CD8-positive, alpha-beta memory T cell (primary cell): ENCODE measurements at places on chromosomes 12 and 14.

- no peak for DNase-seq
Observed at GRCh38 chr14:34063042-34063441, 112.2 kb upstream of the EGLN3 start.

- DNase-seq = no peak
Observed at GRCh38 chr14:51002406-51002999, 58.2 kb upstream of the PYGL start.

DNA sequence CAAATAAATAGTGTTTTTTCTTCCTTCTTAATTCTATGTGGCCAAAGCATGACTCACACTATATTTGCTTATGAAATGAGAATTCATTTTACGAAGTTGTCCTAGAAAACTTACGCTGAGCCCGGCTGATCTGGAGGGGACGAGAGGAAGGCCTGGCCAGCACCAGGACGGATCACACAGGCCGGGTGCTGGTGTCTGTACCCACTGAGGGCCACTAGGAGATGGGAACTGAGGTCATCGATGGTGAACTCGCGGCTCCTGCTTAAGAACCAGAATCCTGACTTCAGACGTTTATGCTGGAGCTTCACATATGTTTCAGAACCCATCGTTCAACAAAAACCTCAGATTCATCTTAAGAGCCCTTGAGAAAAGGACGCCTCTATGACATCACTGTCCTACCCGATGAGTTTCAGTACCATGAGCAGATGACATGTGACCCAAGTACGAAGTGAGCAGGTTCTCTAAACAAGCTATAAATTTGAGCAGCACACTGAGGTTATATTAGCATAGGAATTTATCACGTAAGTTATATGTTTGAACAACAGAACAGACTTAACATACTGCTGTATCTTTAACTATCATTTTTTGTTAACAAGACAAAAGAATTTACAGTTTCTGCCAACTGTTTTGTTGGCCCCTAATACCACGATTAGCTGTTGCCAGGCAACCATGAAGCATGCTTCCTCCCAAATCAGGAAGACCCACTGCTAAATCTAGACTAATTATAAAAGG is 111.9 kb downstream of the FOXN3 start:
- no peak for DNase-seq

DNA sequence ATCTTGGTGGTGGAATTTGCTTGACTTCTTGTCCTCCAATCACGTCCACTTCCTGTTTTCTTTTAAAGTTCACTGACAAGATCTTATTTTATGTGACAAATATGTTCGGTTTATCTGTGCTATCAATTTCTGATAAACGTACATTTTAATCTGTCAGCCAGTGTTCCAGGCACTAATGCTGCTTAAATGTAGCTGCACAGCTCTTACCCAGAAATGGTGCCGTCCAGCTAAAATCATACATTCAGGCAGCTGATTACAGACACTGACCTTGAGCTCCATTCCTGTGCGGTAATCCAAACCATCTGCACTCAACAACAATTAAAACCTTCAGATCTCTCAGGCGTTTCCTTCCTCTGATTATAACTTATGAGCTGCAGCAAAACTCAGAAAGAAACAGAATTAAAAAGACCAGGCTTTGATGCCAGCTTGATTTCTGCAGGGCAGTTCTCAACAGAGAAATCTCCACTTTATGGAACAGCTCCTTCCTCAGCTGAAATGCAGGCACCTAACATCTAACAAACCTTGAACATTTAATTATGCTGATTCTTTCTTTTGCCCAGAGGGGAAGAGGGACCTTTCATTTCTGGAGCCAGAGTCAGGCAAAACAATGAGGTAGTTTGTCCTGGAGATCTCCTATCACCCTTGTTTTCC is 26.4 kb upstream of the RASSF3 start:
- DNase-seq = no peak

DNA sequence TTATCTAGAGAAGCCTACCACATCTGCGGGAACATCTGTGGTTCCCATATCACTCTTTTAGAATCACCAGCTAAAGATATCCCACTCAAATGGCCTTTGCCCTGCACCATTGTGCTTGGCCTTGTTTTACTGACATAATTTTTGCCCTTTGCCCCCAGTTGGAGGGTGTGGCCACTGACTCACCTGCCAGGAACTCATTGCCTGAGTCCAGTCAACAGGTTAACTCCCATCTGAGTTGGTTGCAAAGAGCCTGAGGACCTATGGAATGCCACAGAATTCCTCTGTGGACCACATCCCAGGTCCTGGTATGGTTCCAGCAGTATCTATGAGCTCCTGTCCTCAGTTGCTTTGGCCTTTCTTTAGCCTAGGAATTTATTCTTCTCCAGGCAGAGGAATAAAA is 55.7 kb upstream of the PTGR2 start:
- no peak for DNase-seq

GRCh38 chr14:39433452-39433813 is 1.2 kb upstream of the FBXO33 start:
- DNase-seq = no peak

DNA sequence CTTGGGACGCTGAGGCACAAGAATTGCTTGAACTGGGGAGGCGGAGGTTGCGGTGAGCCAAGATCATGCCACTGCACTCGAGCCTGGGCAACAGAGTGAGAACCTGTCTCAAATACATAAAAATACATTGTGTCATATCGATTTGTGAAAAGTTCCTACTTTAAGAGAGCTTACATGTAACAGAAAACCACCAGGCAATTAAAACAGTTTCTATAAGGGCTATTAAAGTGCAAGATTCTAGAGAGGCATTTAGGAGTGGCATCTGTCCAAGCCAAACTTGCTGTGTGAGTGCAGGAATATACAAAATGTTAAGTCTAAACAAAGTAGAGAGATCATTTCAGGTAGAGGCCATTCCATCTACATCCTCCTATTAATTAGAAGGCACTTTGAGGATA is 1.7 kb upstream of the NEK9 start:
- no peak for DNase-seq

GRCh38 chr12:50985322-50985721 is 33.0 kb downstream of the HIGD1C start:
- DNase-seq = no peak

- DNase-seq = no peak
Observed at GRCh38 chr14:84144166-84144565, 1385.8 kb upstream of the FLRT2 start.

GRCh38 chr14:45065956-45066355 is 18.0 kb upstream of the PRPF39 start:
- no peak for DNase-seq

DNA sequence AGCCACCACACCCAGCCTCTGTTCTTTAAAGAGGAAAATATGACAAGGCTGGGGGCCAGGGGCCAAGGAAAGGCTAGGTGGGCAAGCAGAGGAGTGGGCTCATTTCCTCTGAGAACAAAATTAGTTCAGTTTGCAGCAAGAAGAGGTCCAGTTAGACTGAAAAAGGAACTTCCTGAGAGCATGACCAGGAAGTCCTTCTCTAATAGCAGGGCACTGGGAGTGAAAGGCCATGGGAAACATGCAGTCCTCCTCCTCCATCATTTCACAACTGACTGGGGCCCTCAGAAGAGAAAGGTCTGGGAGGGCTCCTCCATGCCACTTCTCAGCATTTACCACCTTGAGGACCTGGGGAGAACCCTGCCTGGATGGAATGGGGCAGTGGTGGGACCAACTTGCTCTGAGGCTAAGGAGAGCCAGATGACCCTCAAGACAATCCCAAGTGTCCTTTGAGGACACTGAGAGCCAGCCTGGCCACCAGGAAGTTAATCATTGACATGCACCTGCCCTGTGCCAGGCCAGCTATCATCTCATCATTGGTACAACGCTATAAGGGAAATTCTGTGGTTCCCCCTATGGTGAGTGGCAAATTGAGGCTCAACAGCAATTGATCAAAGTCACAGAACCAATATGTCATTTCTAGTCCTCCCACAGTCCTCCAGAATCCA is 2.0 kb downstream of the AQP2 start:
- no peak for DNase-seq

DNA sequence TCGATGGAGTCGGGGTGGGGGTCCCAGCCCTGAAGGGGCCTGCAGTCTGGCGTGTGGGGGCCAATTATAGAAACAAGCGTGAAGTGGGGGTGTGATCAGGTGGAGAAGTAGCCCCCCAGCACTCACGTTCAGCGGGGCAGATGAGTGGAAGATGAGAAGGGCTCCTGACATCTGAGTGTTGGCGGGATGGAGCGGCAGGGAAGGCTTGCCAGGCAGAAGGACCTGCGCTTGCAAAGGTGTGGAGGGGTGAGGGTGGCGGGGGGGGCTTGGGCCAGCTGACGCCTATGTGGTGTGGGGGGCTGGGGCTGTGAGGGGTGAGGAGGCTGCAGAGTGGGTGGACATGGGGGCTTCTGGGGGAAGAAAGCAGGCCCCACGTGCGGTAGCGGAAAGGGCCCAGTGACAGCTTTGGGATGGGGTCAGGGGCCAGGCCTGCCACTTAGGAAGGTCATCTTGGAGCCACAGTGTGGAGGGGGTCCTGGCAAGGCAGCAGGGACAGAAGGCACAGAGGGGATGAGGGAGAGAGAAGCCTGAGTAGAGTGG is 22.2 kb upstream of the BEGAIN start:
- DNase-seq = no peak

- DNase-seq = no peak
Observed at GRCh38 chr14:31224808-31225207, 17.2 kb upstream of the HECTD1 start.

DNA sequence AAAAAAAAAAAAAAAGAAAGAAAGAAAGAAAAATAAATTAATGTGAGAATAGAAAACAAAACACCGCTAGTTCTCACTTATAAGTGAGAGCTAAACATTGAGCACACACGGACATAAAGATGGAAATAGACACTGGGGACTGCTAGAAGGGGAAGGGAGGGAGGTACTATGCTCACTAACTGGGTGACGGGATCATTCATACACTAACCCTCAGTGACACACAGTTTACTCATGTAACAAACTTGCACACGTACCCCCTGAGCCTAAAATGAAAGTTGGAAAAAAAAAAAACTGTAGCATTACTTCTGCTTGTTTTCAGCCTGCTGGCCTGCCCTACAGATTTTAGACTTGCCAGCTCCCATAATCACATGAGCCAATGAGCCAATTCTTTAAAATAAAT is 10.5 kb upstream of the PRMT5 start:
- DNase-seq = no peak

GRCh38 chr12:104137001-104137901 is 759 bp downstream of the NFYB start:
- peak; percentile 41 for DNase-seq

DNA sequence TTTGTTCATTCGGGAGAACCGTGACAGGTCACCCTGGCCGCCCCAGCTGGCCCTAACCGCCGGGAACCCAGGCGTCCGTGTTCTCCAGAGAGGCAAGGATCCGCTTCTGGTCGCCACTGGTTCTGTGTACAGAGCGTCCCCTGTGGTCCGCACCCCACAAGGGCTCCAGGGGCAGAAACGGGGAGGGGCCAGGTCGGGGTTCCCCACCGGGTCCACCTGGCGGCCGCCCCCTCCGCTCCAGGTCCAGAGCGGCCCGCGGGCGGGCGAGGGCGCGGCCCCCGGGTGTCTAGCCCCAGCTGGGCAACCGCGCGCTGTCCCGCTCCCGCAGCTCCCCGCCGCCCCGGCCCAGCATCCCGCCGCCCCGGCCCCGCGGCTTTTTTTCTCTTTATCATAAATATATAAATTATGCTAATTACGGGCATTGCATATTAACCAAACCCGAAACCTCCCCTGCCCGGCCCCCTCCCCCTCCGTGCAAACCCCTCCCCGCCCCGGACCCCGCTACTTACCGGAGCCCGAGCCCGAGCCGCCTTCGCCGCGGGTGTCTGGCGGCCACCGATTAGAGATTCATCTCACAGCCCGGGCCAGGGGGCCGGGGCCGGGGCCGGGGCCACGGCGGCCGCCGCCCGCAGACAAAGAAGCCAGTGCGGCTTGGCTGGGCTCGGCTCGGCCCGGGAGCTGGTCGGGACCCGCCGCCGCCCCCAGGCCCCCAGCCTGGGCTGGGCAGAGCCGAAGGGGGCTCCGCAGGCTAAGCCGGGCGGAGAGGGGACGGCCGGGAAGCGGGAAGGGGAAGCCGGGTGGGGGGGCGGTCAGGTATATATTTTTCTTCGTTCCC is 512 bp downstream of the POU6F1 start:
- DNase-seq = peak; percentile 42

DNA sequence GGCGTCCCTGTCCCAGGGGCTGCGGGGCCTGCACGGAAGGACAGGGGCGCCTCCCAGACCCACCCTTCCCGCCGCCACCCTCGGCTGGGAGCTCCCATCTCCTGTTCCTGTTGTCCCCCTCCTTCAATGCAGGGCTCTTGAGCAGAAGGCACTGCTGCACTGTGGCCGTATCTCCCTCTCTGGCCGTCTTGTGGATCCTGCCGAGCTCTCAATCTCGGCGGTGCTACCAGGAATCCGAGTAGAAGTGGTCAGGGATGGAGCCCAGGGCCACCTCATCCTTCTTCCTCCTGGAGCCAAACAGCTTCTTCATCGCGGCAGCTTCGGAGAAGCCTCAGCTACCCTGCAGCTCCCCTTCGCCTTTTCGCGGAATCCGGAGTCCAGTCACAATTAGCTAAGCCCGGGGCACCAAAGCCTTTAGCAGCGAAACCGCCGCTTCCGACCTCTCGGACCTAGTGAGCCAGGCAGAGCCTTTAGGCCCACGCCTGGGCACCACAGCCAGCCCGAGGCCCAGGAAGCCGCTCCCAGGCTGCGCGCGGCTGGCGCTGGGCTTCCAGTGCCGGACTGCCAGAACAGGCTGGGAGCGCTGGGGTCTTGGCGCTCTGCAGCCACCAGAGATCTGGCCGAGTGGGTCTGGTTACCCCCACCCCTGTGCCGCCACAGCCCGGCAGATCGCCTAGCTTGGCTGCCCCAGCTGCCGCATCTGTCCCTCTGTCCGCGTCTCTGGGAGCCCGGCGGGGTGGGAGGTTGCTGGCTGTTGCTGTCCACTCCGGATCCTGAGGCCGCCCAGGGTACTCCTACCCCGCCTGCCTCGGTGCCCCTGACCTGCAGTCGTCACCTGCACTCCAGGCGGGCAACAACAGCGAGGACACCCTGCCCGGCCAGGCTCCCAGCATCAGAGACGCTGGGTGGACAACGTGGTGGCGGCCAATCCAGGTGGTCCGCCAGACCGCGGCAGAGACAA is 69.1 kb downstream of the ASCL4 start:
- DNase-seq = no peak

- no peak for DNase-seq
Observed at GRCh38 chr12:47270782-47271664, 191.3 kb upstream of the AMIGO2 start.

DNA sequence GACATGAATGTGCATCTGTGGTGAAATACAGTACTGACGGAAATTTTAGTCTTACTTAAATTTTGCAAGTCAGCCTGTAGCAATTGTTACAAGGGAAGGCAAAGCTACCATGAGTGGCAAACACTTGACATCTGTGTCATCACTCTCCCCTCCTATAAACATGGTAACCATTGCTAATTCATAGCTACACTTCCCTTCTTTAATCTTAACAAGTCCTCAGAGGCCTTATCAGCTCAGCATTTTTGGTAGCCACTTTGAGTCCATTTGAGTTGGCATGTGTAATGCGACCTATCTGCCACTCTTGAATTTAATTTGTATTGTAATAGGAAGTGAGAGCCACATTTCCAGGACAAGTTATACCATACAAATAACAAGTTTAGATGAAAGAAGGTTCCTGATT is 218.1 kb downstream of the RMST start:
- no peak for DNase-seq

- DNase-seq = no peak
Observed at GRCh38 chr12:89856431-89856830, 147.8 kb upstream of the ATP2B1 start.

- no peak for DNase-seq
Observed at GRCh38 chr12:1282670-1283315, 291.8 kb downstream of the ERC1 start.
